ENCODE measurements at places on chromosomes 2 and 18.

DNA sequence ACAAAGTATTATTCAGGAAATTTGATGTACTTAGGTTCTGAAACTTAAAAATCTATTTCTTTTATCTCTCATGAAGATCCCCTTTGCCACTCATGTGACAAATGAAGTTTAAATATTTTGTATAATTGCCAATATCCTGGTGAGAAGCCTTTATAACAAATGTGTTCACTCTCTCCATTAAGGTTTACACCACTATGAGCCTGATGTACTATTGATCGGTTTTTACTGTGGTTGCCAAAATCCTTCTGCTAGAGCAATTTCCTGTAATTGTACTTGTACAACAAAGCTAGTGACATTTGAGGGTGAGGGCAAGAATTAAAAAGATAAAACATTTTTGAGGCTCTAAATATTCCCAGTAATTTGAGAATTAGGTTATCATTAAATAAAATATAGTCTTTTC is 222.3 kb upstream of the CDH19 start:
- peak; percentile 53 for DNase-seq

DNA sequence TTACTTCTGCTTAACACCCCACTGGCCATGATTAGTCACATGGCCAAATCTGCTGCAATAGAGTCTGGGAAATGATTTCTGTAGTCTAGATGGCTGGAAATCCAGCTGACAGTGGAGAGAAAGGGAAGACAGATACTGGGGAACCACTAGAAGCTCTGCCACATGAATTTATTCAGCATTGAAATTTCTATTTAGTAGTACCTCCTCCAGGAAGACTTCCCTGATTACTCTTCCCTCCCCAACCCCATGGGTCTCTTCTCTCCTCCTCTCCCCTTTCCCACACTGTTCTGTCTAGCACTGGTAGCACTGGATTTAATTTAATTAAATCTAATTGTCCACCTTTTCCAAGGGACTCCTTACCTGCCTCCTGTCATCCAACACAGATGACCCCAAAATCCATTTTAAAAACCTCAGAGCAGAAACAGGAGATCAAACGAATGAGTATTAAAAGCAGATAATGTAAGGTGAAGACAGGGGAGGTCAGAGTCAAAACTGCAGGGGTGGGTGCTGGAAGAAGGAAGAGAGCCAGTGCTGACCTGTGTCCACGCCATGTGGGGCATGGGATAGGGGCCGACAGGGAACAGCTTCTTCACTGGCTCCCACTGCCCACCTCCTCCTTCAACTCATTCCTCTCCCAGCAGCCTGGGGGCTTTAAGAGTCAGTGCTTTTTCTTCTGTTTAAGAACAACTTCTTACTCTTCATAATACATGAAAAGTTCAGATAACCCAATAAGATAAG is 169.2 kb upstream of the HS6ST1 start:
- no peak for DNase-seq

DNA sequence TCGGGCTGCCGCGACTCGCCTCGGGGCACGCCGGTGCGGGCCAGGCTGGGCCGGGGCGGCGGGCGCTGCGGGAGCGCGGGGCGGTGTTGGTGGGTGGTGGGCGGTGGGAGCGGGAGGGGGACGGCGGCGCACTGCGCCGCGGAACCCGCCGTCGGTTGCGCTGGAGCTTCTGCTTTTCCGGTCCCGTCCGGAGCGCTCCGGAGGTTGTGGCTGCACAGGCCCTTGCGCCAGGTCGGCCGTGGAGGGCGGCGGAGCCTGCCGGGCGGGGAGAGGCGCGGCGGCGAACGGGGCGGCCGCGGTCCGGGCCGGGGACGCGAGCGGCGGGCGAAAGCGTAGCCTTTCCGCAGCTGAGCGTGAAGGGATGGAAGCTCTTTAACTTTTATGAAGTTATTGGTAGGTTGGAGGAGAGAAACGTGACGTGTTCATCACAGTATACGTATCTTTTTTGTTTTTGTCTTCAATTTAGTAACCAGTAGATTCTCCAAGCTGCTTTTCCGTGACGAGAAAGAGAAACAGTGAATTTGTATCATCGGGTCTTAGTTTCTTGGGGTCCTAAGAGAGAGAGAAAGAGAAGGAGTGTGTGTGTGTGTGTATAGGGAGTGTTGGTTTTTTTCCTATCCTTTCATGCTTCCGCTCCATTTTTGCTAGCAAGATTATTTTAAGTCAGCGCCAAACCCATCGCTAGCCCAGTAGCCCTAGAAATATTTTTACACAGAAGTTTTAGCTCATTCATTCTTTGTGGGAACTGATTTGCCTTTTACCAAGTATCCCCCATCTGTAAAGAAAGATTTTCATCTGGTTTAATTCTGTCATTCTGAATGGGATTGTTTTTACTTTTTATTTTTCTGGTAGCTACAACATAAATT is 535 bp downstream of the ATG4B start:
- DNase-seq: no peak

GRCh38 chr2:195490319-195490718 is 166.7 kb upstream of the SLC39A10 start:
- DNase-seq: no peak

DNA sequence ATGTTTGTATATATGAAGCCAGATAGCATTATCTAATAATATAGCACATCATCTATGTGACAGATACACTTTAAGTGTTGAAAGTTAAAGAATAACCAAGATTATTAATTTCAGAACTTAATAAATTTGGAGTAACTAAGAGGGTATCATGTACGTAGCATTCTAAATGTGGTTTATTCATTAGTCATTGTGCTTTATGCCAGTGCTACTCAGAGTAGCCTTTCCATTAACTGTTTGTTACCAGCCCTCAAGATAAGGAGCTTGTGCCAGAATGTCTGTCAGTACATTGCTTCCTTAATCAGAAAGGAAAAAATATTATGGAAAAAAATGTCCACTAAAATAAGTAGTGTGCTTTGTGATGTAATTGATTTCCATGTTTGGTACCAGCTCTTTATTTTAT is 94.9 kb upstream of the TWSG1 start:
- DNase-seq: no peak

GRCh38 chr2:10371441-10372196 is 68.9 kb downstream of the HPCAL1 start:
- DNase-seq: no peak

DNA sequence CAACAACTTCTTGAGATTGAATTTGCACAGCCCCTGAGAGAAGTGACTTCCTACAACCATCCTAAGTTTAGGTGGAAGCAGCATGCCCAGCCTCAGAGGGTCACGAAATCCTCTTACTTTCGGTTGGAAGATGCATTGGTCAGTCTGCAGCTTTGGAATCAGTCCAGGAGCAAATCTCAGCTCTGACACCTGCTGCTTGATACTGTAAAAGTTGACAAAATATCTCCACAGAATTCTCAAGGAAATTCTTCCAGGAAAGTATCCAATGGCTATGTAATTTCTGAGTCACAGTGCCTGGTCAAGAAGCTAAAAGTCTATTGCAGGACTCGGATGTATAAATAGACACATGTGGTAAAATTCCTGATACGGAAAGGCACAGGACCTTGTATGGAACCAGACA is 414.5 kb upstream of the GYPC start:
- no peak for DNase-seq

DNA sequence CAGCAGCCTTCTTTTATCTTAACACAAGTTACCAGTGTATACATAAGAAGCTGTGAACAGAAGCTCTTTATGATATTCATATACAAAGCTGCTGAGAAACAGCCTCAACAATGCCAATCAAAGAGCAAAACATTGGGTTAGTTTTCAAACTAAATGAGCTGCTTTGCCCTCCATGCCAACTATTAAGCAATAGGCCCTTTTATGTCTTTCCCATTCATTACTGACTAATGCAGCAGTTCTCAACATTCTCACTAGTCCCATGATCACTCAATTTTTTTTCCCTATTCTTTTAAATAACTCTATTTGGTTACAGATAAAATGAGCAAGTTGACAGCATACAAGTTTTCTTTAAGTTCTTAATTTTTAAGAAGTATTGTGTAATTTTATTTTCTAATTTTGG is 57.9 kb upstream of the FRZB start:
- no peak for DNase-seq

- no peak for DNase-seq
These were observed 137.3 kb upstream of the PID1 start for GRCh38 chr2:229408356-229408755.

- DNase-seq: no peak
These were observed 401.0 kb upstream of the ZEB2 start for GRCh38 chr2:144920755-144921530.

DNA sequence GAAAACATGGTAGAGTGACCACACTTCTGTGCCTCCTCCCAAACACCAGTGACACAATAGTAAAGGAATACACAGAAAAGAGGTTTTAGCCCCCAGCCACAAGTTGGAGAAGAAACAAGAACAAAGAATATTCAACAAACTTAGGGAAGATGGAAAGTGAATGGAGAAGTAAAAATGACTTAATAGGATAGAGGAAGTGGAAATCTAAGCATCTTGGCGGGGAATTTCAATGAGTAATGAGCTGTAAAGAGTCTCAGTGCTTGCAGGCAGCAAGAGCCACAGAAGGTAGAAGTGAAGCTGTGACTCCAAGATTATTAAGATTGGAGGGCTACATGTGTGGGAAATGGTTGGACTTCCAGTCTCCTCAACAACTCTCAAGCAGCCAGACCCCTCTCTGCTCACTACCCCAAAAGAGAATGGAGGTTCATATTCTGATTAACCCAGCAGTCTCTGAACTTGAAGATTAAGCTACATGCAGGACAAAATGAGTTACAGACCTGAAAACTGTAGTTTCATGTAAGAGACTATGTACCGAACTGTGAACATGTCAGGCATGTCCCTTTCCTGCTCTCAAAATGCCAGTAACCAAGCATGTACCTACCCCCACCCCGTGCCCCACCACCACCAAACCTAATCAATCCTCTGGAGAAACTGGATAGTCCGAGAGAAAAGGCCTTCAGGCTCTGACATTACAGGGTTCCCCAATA is 16.9 kb upstream of the HNRNPLL start:
- DNase-seq: no peak

DNA sequence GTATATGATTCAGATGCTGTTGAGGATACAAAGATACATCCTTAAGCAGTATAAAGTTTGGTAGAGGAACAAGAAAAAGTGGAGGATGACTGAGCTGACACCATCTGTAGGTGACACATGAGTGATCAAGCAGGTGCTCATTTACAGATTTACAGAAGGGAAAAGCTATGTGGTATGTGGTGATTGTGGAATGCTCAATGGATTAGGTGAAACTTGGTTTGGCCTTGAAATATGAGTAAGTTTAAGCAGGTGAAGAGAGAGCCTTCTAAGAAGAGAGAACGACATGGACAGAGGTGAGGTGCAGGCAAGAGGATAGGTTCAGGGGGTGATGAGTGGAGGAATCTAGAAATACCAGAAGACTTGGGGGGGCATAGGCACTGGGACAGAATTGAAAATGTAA is 5.9 kb downstream of the ASXL3 start:
- no peak for DNase-seq

GRCh38 chr2:37877457-37878315 is 47.4 kb upstream of the RMDN2 start:
- DNase-seq: peak; percentile 60
